NCI-H1694 treated with DMSO at 0.1 percent for 48 hours (cell line): ENCODE measurements at places on chromosomes 11 and 22.
A peak's percentile ranks its signal among the peaks of the same experiment; 100 is the strongest.

DNA sequence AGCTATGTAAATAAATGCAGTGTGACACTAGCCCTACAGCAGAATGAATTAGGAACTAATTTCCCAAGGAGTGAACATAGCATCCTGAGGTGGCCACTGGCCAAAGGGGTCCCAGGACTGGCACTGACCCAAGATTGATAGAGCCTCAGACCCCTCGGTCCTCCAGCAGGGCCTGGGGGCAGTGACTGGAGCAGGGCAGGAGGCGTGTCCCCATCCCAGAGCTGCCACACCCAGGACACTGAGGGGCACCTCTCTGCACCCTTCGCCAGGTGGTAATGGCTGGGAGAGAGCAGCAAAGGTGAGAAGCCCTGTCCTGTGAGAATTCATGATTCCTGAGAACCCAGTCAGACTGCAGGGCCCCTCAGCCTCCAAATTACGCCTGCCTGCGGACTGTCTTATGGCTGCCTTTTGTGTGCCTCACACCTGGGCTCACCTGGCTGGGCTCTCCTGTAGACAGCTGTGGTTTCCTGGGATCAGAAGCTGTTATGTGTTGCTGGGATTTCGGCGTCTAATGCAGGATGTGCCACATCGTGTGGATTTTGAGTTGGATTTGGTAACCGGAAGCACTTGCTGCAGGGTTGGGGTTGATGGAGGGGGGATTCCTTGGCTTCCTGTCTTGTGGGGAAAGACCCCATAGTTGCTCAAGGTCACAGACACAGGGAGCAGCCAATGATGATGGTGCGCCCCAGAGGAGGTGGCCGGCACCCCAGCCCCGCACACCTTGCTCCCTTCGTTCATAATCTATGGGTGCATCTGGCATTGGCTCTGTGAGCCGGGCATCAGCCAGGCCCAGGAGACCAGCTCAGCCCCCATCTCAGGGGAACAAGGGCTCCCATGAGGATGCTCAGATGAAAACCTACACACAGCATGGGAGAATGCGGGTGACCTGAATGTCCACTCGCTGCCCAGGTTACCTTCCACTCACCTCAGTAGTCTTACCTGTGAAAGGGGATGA lies 582.9 kb downstream of the BRD1 start:
- DNase-seq, result no peak

DNA sequence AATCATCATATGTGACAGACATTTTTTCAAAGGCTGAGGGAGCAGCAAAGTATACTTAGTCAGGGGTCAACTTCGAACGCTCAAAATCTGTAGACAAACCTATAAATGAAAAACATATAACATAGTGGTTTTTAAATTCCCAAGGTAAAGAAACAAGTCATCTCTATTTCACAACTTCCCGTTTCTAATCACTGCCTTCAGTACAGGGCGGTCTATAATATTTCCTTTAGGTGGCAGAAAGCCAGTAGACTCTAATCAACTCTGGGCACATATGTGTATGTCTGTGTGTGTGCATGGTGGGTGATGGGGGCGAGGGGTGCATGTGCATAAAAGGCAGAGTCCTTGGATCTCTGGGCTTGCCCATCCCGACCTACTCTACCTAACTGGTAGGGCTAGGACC lies 55.0 kb upstream of the ARFGAP3 start:
- no peak for DNase-seq

DNA sequence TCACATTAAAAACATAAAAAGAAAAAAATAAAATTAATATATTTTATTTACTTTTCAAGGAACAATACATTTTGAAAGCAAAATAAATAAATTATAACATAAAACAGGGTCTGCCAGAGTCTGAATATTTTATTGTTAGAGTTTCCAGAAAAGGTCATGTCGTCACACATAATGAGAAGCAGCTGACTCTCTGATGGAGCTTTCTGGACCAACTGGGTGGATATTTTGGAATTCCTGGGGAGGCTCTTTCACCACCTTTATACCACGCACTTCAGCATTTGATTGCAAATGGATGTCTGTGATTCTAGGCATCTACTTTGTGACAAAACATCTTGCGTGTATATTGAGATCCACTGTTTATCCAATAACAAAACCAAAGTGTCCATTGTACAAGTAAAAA lies 455.0 kb upstream of the CCDC179 start:
- no peak for DNase-seq

DNA sequence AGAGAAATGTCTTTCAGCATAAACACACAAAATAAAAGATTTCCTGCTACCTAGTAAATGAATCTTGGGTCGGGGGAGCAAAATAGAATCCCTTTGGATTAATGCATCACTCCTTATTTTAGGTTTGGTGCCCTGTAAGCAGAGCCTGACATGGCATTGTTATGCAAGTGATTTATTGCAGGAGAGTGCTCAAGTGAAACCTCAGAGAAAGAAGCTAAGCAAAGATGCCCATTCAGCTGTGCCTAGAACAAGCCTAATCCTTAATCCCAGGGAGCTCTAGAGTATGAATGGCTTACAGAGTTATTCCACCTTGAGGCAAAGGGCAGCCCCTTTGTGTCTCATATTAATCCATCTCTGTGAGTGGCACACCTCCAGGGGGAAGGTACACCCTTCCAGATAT lies 21.1 kb downstream of the C11orf87 start:
- DNase-seq, result no peak

GRCh38 chr11:9263840-9264315 lies 1.3 kb downstream of the DENND5A start:
- DNase-seq, result no peak

DNA sequence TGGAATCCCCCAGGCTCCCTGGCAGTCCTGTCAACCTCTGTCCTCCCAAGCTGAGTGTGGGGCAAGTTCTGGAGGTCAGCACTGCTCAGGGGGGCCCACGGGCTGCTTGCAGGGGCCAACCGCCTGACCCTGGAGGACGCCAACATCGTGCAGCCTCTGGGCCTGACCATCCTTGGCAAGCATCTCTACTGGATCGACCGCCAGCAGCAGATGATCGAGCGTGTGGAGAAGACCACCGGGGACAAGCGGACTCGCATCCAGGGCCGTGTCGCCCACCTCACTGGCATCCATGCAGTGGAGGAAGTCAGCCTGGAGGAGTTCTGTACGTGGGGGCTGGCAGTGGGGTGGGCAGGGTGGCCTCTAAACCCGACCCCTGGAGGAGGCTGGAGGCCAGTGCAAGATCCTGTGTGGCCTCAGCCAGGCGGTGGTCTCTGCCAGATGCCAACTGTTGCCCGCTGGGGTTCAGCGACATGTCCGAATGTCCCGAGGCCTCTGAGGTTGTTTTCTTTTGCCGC lies 34.6 kb upstream of the PPP6R3 start:
- DNase-seq, result no peak

GRCh38 chr22:22886546-22886945 lies 1.1 kb upstream of the IGLL5 start:
- no peak for DNase-seq

- DNase-seq, result no peak
Measured at GRCh38 chr11:109859045-109859724, 234.0 kb upstream of the ZC3H12C start.

DNA sequence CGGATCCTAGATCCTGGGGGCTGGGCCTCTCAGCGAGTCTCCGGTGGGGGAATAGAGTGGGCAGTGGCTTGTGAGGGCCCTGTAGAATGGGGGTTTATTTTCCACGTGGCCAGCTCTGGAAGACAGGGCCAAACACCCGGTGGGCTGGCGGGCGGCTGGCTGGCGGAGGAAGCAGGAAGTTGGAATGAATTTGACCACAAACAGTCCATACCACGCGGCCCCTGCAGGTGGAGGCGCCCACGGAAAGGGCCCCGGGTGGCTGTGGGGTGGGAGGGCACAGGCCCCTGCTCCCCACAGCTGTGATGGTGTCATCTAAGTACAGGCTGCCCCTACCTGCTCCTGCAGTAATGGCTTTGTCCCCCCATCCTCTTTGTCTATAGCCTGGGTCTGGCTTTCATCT lies 15.1 kb downstream of the MCAT start:
- no peak for DNase-seq

DNA sequence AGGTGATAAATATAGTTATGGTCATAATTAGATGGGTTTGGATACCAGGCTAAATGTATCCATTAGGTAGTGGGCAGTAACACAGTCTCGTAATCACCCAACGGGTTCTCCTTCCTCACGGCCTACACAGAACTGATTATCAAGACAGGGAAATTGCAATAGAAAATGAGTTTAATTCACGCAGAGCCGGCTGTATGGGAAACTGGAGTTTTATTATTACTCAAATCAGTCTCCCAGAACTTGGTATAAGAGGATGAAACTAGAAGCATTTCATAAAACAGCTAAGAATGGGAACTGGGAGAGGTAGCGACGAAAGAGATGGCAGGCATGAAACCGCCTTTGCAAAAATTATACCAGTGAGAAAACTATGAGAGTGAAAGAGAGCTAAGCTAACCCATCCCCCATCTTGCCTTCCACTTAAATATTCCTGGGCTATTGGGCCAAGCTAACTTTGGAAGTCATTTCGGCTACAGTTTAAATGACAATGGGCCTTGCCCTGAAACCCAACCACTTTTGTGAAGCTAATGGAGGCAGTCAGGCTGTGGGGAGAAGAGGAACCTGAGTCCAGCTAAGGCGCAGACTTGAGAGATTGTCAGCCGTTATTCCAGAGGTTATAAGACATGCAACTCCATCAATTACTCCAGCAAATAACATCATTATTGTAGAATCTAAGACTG lies 29.6 kb downstream of the CTSC start:
- DNase-seq, result no peak

DNA sequence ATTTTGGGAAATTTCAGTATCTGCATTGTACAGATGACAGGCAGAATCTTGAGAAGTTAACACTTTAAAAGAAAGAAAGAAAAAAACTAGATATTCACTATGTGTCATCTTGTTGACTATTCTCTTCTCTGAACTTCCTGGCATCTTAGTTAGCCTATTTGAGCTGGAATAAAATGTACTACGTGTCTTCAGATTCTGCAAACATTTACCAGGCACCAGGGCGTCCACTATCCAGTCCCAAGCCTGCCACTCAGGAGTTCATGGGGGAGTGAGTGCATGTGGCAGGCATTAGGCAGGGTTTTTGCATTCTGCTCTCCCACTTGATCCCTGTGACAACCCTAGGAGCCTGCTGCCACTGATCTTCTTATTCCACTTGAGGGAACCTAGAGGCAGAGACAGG lies 25.0 kb downstream of the TIMP3 start:
- DNase-seq, result no peak

GRCh38 chr11:94741022-94741679 lies 27.0 kb upstream of the AMOTL1 start:
- peak; percentile 13 for DNase-seq

DNA sequence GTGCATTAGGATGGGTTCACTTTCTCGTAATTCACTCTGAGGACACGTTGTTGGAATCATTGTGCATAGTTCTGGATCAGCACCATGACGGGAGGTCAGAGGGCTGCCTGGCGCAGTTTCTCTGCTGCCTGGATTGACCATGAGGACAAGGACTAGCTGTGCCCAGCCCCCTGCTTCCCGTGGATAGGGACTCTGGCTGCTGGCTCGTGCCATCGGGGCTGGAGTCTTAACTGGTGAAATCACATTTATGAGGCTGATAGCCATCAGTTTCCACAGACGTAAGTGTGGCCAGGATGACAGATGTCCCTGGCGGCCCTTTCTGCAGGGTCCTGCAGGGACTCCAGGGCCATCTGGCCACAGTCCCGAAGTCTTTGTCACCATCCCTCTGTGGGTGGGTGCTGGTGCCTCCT lies 24.1 kb upstream of the GRAMD4 start:
- no peak for DNase-seq

GRCh38 chr11:69642549-69642912 lies 1.6 kb downstream of the CCND1 start:
- DNase-seq, result no peak

GRCh38 chr11:114109206-114110090 lies 49.9 kb downstream of the ZBTB16 start:
- no peak for DNase-seq

- DNase-seq, result no peak
Measured at GRCh38 chr22:33381531-33382406, 323.6 kb upstream of the SYN3 start.

- DNase-seq, result no peak
Measured at GRCh38 chr11:92225125-92225567, 528 bp downstream of the FAT3 start.

DNA sequence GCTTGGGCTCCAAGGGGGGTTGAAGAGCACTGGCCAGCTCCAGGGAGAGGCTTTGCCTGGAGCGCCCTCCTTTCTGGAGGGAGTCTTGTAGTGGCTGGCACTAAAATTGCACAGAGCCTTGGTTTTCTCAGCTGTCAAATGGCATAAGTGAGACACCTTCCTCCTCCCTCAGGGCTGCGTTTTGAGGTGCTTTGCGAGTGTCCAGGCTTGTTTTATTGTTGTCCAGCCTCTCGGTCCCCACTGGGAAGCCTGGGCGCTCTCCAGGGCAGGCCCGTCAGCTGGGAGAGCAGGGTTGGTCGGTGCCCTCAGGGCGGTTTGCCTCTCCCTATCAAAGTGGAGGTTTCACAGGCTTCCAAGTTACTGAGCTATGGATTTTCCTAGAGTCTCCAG lies 149.3 kb upstream of the B3GAT1 start:
- DNase-seq, result no peak

- DNase-seq, result no peak
Measured at GRCh38 chr11:79414041-79414440, 26.8 kb downstream of the TENM4 start.

DNA sequence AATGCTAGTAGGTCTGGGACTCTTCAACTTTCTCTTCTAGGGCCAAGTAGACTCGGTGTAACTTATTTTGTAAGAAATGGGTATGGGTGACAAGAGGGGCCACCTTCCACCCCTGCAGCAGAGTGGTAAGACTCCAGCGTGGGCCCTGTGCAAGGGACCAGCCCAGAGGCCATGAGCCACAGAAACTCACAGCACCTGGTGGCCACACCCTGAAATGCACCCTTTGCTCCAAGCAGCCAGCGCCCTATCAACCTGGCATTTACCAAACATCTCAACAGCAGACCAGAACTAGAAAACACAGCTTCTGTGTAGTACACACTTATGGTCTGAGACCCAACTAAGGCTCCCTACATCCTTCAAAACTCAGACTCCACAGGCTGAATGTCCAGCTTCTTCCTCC lies 5.7 kb downstream of the CDCA5 start:
- peak; percentile 34 for DNase-seq

DNA sequence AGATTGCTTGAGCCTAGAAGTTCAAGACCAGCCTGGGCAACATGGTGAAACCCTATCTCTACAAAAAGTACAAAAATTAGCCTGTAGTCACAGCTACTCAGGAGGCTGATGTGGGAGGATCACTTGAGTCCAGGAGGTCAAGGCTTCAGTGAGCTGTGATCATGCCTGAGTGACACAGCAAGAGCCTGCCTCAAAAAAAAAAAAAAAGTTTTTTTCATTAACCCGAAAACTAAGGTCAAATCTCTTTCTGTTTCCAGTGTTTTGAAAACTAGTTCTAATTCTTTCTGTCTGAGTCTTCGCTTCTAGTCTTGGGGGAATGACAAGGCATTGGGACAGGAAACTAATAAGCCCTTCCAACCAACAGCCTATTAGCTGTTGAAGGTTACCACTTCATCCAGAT lies 57.6 kb downstream of the LIF start:
- no peak for DNase-seq

GRCh38 chr22:28869736-28870135 lies 13.6 kb upstream of the ZNRF3 start:
- no peak for DNase-seq

GRCh38 chr11:121688055-121688491 lies 235.3 kb upstream of the SORL1-AS1 start:
- DNase-seq, result no peak
